ENCODE measurements at places on chromosomes 5 and 9.

- DNase-seq: peak; percentile 33
Observed at GRCh38 chr5:154997746-154998145, 15.8 kb upstream of the KIF4B start.

DNA sequence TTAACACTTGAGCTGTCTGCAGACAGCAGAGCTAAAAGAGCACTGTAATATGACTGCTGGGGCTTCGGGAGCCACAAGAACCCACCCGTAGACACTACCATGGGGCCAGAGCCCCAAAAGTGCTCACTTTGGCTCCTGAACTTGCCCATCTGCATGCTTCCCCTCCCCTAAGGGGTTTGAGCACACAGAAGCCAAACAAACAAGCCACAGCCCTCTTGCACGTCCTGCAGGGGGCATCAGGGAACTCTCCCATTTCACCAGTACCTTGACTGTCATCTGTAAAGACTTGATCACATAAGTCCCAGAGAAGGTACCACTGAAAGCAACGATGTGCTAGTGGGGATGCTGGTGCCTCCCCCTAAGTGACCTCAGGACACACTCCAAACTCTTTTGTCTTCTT lies 681.8 kb downstream of the SEMA5A start:
- peak; percentile 42 for DNase-seq

DNA sequence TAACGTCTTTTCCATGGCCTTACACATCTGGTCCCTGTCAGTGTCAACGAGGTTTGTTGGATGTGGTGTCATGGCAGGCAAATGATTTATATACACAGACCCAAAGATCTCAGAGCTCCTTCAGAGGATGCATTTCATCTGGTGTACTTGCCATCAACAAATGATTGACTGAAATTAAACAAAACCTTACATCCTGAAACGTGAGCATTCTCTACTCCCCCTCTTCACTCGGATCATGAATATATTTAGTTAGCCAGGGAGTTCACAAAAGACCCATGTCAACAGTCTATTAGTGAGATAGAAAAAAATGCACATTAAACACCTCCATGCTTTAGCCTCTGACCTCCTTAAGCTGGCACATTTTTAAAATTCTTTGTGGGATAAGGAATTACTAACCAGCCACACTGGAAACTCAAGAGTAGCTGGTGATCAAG lies 215.6 kb downstream of the EFNA5 start:
- peak; percentile 85 for DNase-seq

GRCh38 chr9:15755660-15756059 lies 202.8 kb downstream of the CCDC171 start:
- DNase-seq: peak; percentile 25

- peak; percentile 74 for DNase-seq
Observed at GRCh38 chr5:128695791-128696530, 157.9 kb upstream of the FBN2 start.

GRCh38 chr9:92763721-92764380 lies 782 bp downstream of the BICD2 start:
- DNase-seq: no peak

- DNase-seq: peak; percentile 87
Observed at GRCh38 chr5:98763001-98763630, 10.3 kb upstream of the RGMB start.

Data from amniotic epithelial cell (primary cell).